Breast epithelium (tissue), 4 donors: ENCODE measurements at places on chromosomes 11 and 22. TPM values are rescaled to one million over a fixed set of nuclear protein-coding genes. Genes with fewer than 3 reads are reported as not detected.

The SYCE3 gene
- total RNA-seq, result not detected

- H3K4me3 ChIP-seq, result no peak overlapping the region
- no peak for DNase-seq
- H3K36me3 ChIP-seq, result no peaks in the 10 kb centered on the region
- no peaks in the 10 kb centered on the region for H3K4me1 ChIP-seq
Measured at GRCh38 chr22:30483169-30483568, 11.4 kb upstream of the SEC14L3 start.

DNA sequence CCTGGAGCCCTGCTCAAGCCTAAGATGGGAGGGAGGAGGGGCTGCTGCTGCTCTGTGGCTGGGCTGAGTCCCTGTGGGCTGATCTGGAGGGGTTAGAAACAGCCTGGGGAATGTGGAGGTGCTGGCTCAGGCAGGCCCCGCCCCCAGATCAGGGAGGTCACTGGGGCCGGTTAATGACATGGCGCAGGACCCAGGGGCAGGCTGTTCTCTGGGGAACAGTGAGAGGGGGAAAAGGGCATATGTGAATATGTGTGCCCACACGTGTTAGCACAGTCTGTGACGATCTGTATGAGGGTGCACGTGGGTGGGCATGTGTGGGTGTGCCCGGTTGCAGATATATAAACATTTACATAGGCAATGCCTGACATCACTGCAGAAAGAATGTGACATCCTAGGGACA, 143.5 kb downstream of the MIAT start:
- no peaks in the 10 kb centered on the region for H3K4me1 ChIP-seq
- H3K4me3 ChIP-seq, result no peak overlapping the region
- no peaks in the 10 kb centered on the region for H3K36me3 ChIP-seq
- no peak for DNase-seq

The SLC35E4 gene
- total RNA-seq, result 8.5 TPM

DNA sequence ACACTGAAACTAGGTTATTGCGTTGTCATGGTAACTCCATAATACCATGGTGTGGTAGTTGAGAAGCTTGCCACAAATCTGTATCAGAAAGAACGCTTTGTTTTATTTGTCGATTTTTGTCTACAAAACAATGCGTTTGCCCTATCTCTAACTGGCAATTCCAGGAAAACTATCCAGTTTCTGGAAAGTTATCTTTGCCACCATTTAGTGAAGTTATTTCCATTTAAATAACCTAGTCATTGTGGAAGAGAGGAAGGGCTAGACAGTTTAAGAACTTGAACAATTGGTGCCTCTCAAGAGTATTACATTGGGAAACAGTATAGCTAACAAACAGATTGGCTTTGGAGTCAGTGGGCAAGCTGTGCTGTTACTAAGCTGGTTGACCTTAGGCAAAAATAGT, 7.9 kb downstream of the HSD17B12 start:
- no peaks in the 10 kb centered on the region for H3K36me3 ChIP-seq
- no peaks in the 10 kb centered on the region for H3K27me3 ChIP-seq
- no peak for DNase-seq
- no peak overlapping the region for H3K27ac ChIP-seq
- H3K4me1 ChIP-seq, result no peaks in the 10 kb centered on the region

DNA sequence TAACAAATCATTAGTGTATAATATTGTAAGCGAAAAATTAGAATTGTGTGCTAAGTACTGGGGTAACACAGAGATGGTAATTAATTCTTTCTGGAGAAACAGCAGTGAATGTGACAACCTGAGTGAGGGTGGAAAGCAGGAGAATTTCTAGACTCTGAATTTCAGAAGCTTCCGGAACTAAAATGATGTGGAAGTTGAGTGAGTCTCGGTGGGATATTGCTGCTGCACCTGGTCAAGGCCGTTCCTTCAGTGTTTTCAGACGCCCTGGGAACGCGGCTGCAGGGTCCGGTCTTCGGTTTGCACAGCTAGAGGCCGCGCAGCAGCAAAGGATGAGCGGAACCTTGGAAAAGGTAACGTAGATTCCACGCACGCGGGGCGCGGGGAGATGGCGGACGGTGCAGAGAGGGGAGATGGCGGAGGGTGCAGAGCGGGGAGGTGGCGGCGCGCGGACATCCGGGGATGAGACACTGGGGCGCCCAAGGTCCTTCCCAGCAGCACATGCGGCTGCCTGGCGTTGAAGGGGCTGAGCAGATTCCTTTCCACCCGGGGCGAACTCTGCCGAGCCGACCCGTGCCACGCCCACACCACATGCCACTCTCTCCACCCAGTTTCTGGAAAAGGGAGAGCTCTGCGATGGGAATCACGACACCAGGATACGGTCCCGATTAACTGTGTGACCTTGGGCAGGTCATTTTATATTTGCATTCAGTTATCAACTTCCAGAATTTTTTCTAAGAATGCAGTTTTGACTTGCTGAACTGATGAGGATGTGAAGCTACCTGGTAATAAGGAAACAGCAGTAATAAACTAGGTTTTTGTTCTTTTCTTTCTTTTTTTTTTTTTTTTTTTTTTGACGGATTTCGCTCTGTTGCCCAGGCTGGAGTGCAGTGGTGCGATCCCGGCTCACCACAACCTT, at the start of gene MRPL48:
Gene MRPL48 (plus strand): TSS at position 232 of the 916 bp plus-strand sequence. CDS start 98 bp downstream, at position 330.
- peak within 1 kb of the TSS; percentile 68 for H3K4me3 ChIP-seq
- H3K36me3 ChIP-seq, result no peaks in the 10 kb centered on the region
- no peaks in the 10 kb centered on the region for H3K4me1 ChIP-seq
- peak within 1 kb of the TSS; percentile 90 for H3K27ac ChIP-seq

GRCh38 chr11:75100314-75100713, 3.6 kb upstream of the OR2AT4 start:
- DNase-seq, result no peak
- H3K27ac ChIP-seq, result no peak overlapping the region
- H3K27me3 ChIP-seq, result no peaks in the 10 kb centered on the region
- no peaks in the 10 kb centered on the region for H3K36me3 ChIP-seq
- no peaks in the 10 kb centered on the region for H3K4me1 ChIP-seq

The MED17 gene
- 20.6 TPM for total RNA-seq

DNA sequence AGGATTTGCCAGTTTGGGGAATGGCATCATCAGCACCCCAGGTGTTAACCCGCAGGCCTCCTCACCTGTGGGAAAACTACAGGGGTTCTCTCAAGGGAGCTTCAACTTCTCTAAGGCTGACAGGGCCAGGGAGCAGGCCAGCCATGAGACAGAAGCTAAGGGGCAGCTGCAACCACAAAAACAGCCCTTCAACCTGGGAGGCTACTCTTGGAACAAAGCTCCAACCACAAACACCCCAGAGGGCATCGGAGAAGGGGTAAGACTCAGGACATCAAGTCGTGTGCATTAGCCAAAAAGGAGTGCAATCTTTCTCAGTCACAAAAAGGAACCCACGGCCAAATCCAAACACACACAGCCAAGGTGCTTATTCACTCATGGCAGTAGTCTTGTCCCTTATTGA, 103.0 kb downstream of the PLEKHA7 start:
- no peak overlapping the region for H3K27ac ChIP-seq
- no peak overlapping the region for H3K4me3 ChIP-seq
- no peak for DNase-seq
- H3K36me3 ChIP-seq, result no peaks in the 10 kb centered on the region

The KRTAP5-11 gene
- total RNA-seq, result not detected

The SC5D gene
- 25.8 TPM for total RNA-seq

The CLDN5 gene
- total RNA-seq, result 65.1 TPM

- H3K27me3 ChIP-seq, result no peaks in the 10 kb centered on the region
- H3K27ac ChIP-seq, result no peak overlapping the region
- no peaks in the 10 kb centered on the region for H3K36me3 ChIP-seq
- DNase-seq, result no peak
Measured at GRCh38 chr11:95375886-95376285, 144.9 kb upstream of the SESN3 start.

DNA sequence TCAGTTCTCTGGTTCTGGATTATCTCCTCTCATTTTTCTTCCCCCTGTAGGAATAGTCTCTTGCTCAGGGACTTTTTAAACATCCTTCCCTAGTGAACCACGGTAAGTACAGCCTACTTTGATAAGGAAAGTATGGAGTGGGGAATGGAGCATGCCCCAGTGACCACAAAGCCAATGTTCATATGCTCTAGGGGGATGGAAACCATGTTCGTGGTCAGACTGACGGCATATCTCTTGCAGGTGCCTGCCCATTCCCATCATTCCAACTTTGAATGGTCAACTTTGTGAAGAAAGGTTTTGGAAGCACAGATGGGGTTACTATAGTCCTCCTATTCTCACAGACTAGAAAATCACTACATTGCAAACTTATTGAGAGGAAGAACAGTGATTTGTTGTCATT, 332.5 kb upstream of the NCAM1 start:
- no peak for DNase-seq
- H3K36me3 ChIP-seq, result no peaks in the 10 kb centered on the region
- H3K27me3 ChIP-seq, result no peaks in the 10 kb centered on the region
- no peaks in the 10 kb centered on the region for H3K4me1 ChIP-seq

- H3K4me1 ChIP-seq, result no peaks in the 10 kb centered on the region
- no peak for DNase-seq
- H3K27ac ChIP-seq, result no peak overlapping the region
Measured at GRCh38 chr11:87908086-87908485, 267.2 kb downstream of the RAB38 start.

DNA sequence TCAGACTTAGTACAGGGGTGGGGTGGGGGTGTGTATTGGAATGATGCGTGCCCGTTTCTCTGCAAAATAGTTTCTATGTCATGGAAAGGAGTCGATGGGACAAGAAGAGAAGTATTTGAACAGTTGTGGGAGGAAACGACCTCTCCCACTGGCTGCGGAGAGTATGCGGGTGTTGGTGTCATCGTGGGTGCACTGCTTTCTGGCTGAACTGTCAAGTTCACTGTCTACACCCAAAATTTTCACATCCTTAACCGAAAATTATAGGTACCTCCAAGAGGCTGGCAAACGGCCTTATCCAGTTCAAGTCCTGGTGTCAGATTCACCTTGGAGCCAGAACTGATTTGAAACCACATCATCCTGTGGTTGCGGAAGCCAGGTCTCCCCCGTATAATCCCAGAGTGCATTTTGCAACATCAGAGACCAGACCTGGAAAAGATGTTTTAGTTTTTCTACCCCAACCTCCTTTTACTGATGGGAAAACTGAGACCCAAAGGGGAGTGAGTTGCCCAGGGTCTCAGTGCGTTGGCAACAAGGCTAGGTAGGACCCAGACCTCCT, 497 bp upstream of the SSRP1 start:
- DNase-seq, result no peak
- H3K27ac ChIP-seq, result peak overlapping the region; percentile 94
- no peaks in the 10 kb centered on the region for H3K27me3 ChIP-seq
- H3K36me3 ChIP-seq, result peaks cover 4% of the 10 kb centered on the region

GRCh38 chr11:112293614-112294013, 33.0 kb upstream of the PLET1 start:
- DNase-seq, result no peak
- no peak overlapping the region for H3K27ac ChIP-seq
- H3K4me3 ChIP-seq, result no peak overlapping the region
- peaks cover 9% of the 10 kb centered on the region for H3K4me1 ChIP-seq
- no peaks in the 10 kb centered on the region for H3K27me3 ChIP-seq

- DNase-seq, result no peak
- H3K36me3 ChIP-seq, result no peaks in the 10 kb centered on the region
- H3K4me1 ChIP-seq, result no peaks in the 10 kb centered on the region
- no peak overlapping the region for H3K27ac ChIP-seq
- H3K27me3 ChIP-seq, result no peaks in the 10 kb centered on the region
Measured at GRCh38 chr11:22677153-22677903, 10.9 kb downstream of the GAS2 start.

GRCh38 chr11:36026315-36026968, 82.6 kb downstream of the LDLRAD3 start:
- H3K4me1 ChIP-seq, result peaks cover 3% of the 10 kb centered on the region
- H3K4me3 ChIP-seq, result no peak overlapping the region
- no peak for DNase-seq
- H3K27ac ChIP-seq, result no peak overlapping the region
- H3K27me3 ChIP-seq, result no peaks in the 10 kb centered on the region

The TMEM45B gene
- total RNA-seq, result not detected

DNA sequence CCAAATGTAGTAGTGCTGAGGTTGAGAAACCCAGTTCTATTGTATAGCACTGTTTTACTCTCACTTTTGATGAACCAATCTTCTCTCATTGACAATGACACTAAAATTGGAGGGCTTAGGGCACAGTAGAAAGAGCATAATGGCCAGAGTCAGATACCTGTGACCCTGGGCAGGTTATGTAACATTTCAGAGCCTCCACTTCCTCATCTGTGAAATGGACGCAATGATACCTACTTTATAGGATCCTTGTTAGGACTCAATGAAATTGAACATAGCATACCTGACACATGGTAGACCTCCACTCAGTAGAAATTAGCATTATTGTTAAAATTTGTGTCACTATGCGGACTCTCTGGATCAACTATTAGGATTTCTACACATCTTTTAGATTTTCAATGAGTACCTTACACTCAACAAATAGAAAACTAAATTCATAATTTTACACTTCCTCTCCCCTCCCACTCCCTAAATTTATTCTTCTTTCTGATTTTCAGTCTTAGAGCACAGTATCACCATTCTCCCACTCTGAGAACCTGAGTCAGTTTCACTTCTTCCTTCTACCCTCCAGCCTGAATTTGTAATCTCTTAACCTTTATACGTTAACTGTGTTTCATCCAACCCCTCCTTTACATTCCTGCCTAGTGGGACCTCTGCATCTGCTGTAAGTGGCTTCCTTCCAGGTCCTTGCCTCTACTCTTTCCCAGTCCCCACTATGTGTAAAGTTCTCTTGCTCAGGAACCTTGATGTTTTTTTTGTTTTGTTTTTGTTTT, 78.3 kb downstream of the MICAL2 start:
- H3K27me3 ChIP-seq, result no peaks in the 10 kb centered on the region
- no peaks in the 10 kb centered on the region for H3K4me1 ChIP-seq
- H3K4me3 ChIP-seq, result no peak overlapping the region
- H3K27ac ChIP-seq, result peak overlapping the region; percentile 33
